ENCODE measurements at places on chromosomes 16 and 17.

GRCh38 chr17:37259030-37259735 lies 116.6 kb upstream of the C17orf78 start:
- DNase-seq, result no peak

DNA sequence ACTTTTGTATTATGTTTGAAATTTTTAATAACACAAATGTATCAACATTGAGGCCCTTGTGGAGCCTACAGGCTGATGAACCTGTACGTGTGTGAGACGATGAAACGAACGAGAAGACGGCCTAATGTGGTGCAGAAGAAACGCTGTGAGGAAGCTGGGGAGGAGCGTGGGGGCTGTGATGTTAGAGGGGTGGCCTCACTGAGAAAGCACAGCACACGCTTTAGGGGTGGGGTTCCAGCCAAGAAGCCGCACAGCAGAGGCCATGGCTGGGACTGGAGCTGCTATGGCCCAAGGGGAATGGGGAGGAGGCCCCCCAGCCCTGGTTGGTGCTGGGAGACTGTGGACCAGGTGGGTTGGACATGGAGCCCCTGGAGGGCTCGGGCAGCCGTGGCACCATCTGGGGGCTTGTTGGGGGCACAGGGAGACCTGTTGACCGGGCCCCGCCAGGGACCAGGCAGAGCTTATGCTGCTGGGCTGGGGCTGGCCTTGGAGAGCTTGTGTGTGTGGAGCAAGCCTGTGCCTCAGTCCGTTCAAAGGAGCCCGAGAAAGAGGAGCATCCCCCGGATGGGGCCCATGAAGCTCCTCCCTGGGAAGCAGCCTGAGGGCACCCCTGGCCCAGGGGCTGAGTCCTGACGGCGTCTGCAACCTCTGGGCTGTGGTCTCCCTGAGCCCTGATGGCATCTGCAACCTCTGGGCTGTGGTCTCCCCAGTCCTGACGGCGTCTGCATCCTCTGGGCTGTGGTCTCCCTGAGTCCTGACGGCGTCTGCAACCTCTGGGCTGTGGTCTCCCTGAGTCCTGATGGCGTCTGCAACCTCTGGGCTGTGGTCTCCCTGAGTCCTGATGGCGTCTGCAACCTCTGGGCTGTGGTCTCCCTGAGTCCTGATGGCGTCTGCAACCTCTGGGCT lies 44.7 kb downstream of the METRNL start:
- DNase-seq, result no peak

DNA sequence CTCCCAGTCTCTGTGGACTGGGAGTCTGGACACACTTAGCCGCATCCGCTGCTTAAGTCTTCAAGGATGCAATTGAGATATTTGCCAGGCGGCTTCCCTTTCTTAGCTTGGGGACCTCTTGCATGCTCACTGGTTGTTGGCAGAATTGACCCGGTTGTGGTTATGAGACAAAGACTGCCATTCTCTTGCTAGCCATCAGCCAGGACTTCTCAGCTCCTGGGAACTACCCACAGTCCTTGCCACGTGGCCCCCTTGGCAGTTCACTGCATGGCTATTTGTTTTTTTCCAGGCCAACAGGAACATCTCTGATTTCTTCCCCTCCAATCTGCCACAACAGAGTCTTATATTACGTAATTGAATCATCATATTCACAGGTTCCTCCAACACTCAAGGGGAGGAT lies 25.5 kb downstream of the CACNG4 start:
- no peak for DNase-seq

GRCh38 chr17:17028059-17028877 lies 14.0 kb upstream of the MPRIP start:
- DNase-seq, result no peak

GRCh38 chr16:278863-279366 lies 1.5 kb upstream of the ARHGDIG start:
- DNase-seq, result peak; percentile 58

DNA sequence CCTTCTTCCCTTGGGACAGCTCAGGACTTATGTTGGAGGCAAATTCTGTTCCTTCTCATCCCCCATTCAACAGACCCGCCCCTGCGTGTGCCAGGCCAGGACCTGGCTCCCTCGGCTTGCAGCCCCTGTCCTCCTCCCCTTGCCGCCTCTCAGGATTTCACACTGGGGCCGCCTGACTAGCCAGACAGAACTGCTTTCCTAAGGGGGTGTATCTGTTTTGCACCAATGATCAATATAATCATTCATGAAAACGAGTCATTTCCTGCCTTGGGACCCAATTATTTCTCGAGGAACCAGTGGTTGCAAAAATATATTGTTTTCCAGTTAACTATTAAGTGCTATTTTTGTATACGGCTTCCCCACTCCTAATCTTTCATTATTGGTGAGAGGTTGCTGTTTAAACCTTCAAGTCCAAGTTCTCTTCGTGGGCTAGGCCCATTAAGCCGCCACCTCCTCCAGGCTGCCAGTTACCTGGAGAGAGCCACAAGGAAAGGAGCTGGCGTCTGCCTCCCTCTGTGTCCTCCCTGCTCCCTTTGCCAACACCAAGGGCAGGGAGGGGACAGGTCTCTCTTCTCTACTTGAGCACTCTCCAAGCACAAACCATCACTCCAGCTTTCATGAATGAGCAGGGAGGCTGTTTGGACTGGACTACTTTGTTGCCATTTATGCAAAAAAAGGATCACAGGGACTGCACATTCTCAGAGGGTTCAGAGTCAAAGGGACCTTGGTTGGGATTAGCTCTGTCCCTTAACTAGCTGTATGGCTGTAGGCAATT lies 8.9 kb downstream of the DCAKD start:
- DNase-seq, result no peak

DNA sequence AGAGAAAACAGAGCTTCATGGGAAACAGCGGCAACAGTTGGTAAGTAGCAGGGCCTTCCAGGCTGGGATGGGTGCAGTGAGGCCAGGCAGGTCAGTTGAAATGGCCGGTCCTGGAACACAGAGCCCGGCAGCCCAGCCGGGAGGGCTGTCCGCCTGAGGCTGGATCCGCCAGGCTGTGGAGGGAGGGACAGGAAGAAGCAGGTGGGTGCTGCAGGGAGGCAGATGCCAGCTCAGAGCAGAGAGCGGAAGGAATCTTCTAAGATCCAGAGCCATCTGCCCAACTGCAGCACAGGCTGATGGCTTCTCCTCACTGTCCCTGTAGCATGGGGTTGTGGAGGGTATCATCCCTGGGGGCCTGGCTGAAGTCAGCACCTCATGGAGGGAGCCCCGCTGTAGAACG lies 599 bp downstream of the RNF112 start:
- no peak for DNase-seq

- no peak for DNase-seq
Measured at GRCh38 chr17:70298929-70299531, 129.7 kb downstream of the KCNJ2 start.

GRCh38 chr17:80793851-80794267 lies 197.8 kb upstream of the CHMP6 start:
- no peak for DNase-seq

GRCh38 chr17:82333279-82334171 lies at the start of gene SECTM1:
Gene SECTM1, minus strand, starts transcription at chr17:82333766. Its CDS starts 6,526 bp downstream, at chr17:82327240.
- DNase-seq, result no peak

GRCh38 chr16:23269248-23269953 lies 32.7 kb upstream of the SCNN1B start:
- no peak for DNase-seq

DNA sequence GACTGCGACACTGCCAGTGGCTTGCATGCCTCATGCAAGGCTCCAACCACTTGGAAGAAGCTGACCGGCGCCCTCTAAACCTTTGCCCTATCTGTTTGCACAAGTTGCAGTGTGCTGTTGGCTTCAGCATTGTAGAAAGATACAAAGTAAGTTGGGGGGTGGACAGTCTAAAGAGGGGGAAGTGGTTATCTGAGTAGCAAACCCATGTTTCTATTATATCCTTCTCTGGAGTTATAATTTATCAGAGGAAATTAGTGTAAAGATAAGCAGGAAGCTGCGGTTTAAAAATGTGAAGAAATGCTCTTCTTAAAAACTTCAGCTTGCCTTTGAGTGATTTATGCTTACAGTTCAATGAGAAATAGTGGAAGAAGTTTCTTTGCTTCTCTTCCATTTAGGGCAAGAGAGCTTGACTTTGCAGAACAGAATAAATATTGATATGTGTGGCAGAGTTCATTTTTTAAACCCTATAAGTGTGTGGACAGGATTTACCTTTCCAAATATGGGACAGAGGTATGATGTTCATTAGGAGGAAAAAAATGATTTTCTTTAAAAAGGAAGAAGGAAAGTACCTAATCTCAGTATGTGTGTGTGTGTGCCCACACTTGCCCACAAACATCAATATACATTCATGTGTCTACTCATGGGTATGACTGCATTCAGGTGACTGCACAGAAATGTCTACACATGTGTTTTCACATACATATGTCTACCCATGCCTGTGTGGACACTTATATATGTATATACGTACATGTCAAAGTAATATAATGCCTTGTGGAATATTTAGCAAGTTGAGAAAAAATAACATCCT lies 8.1 kb downstream of the AMZ2 start:
- DNase-seq, result peak; percentile 79

DNA sequence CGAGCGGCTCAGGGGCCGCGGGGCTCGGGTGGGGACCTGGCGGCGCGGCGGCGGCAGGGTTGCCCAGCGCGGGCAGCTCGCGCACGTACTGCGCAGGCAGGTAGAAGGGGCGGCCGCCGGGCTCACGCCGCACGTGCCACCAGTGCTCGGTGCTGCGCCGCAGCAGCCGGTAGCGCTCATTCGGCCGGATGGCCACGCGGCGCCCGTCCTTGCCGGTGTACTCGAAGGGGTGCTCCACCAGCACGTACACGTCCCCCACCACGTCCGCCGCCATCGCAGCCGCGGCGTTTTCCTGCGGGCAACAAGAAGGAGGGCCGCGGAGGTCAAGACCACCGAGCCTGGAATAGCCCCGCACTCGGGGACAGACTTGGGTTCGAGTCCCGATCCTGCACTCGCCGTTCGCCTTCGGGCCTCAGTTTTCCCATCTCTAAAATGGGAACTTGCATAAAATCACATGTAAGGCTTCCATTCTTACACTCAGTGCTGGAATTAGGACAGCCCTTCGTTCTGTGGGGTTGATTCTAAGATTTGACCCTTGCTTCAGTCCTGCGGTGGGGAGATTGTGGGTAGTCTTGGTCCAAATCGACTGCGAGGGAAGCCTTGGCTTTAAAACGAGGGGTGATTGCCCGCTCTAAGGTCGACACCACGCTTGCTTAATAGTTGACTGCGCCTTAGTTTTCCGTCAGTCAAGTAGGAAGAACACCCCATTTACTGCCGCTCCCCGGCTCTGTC lies 2.5 kb downstream of the ARHGAP27 start:
- DNase-seq, result no peak

- DNase-seq, result no peak
Measured at GRCh38 chr16:57032931-57033330, 43.6 kb downstream of the NLRC5 start.

- DNase-seq, result no peak
Measured at GRCh38 chr16:2692251-2692947, 10.1 kb downstream of the KCTD5 start.

- DNase-seq, result no peak
Measured at GRCh38 chr17:73588301-73588846, 55.9 kb downstream of the SDK2 start.

GRCh38 chr16:89161763-89162713 lies 9.5 kb upstream of the CDH15 start:
- no peak for DNase-seq

- no peak for DNase-seq
Measured at GRCh38 chr17:35799942-35800341, 4.5 kb upstream of the MMP28 start.

- DNase-seq, result peak; percentile 15
Measured at GRCh38 chr16:74650966-74651567, 15.6 kb downstream of the RFWD3 start.

DNA sequence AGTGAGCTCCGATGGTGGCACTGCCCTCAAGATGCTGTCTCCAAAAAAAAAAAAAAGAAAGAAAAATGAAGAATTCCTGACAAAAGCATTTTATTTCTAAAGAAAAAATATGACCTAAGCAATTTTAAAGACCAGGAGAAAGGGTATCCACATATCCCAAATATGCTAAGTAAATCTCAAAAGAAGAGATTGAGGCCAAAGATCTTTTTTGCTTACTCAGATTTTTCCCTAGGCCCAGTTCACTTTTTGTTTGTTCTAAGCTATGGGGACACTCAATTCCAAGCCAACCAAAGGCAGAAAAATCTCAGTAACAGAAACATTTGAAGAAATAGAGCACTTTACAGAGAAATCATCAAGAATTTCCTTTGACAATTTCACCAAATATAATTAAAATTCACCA lies 150.8 kb downstream of the SOX9 start:
- DNase-seq, result no peak

DNA sequence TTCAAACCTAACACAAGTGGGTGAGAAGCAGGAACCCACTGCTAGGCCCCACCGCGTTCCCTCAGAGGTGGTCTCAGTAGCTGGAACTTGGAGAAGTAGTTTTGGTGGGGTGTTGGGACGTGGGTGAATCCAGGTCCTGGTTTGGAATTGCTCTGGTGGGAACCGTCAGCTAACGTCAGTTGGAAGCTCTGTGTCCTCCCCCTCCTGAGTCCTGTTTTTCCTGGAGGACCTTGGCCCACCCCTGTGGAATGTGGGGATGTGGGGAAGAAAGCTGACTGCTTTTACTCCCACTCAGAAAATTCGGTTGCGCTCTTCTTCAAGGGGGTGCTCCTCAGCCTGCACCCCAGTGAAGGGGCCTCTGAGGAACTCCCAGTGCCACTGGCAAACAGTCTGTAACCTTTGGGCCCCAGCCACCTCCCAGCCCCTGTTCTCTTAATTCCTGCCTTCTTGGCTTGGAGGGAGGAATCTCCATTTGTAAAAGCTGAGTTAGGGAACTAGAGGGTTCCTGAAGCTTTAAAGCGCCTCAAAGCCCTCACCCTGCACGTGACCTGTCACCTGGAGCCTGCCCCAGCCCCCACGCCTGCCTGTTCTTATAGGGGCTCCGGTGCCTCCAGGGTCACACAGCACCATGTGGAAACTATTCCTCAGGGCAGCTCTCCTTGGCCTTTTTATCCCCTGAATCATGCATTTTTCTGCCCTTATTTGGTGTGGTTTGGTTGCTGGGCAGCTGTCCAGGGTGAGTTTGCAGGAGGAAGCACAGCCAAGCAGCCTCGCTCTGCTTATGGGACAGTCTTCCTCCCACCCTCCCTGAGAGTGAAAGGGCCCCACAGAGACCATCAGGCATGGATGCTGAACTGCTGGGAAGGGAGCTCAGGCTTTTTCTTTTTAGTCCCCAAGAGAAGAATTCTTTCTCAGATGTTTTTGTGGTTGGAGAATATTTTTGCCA lies 16.2 kb upstream of the NAGLU start:
- DNase-seq, result no peak

DNA sequence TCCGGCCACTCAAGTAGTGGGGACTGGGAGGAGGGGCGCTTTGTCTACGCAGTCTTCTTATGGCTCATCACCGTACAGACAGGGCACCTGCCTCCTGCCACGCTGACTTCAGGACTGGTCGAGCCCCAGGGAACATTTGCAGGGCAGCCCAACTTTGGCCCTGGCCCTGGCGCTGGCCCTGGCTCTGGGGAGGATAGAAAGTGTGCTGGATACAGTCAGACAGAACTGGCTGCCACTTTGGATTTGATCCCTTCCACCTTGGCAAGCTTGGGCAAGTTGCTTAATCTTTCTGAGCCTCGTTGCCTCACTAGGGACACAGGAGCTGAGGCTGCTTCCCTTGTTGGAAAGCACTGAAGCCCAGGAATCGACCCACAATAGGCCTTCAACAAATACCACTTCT lies 13.6 kb downstream of the LGALS9 start:
- DNase-seq, result no peak
